ENCODE measurements at places on chromosomes 12 and 14.

DNA sequence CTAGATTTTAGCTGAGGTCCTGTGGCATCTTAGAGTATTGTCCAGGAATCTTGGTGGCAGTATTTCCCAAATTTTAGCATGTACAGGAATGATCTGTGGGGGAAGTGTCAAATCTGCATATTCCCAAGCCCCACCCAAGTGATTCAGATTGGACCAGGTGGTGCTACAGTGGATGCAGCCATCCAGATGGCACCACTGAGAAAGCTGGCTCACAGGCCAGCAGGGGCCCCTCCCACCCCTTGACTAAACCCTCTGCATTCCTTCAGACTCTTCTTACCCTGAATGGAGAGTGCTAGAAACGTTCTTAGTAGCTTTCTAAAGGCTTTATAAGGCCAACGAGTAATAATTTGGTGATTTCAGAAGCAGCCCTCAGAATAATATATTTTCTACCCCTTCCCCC lies 255.2 kb downstream of the NRXN3 start:
- DNase-seq = no peak

GRCh38 chr14:80621701-80622100 lies 319.8 kb downstream of the CEP128 start:
- DNase-seq = no peak

- no peak for DNase-seq
Observed at GRCh38 chr12:28192125-28192524, 1.9 kb downstream of the CCDC91 start.

DNA sequence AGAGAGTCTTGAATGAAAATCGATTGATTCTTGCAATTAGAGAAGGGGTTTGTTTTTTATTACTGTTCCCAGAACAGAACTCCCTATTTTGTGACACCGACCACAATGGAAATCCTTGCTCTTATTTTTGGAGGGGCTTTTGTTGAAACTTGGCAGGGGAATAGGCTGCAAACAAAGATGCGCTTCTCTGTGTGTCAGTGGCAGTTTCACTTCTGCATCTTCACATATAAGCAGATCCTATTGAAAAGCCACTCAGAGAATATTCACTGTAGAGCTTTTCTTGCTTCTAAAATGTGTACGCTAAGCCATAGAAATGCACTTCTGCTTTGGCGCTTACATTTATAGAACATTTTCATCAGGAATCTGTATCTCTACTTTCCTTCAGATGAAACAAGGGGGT lies 1822.4 kb upstream of the SEL1L start:
- DNase-seq = no peak

GRCh38 chr14:90111895-90112534 lies 50.2 kb downstream of the KCNK13 start:
- no peak for DNase-seq

- no peak for DNase-seq
Observed at GRCh38 chr14:94175011-94175745, 1.1 kb downstream of the PPP4R4 start.

DNA sequence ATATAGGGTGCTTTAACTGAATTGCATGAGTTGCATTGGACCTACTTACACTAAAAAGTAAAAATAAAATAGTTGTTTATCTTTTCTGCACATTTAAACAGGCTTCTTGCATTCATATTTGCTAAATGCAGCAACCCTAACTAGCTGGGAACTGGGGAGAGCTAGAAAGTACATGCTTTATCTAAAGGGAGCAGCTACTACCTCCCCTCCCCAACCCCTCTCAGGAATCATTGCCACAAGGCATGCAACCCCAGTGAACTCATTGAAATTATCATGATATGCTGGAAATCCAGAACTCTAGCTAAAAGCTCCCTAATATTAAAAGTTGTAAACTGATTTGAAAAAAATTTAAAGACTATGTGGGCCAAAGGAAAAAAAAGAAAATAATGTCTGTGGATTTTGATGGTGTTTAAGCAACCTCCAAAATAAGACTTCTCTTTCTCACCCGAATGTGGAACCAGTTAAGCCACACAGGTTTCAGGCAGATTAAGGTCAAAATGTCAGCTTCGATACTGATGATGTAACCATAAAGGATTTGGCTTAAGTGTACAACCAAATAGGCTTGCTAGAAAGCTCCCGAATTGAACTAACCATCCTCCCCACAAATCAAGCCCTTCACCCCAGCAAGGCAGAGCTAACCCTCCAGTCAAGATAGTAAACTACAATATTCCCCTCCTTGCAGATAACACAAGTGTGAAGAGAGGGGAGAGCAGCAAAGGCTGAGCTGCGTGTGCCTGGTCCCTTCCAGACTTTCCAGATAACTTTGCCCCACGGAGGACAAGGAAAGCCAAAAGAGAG lies 13.8 kb upstream of the POC1B start:
- no peak for DNase-seq

DNA sequence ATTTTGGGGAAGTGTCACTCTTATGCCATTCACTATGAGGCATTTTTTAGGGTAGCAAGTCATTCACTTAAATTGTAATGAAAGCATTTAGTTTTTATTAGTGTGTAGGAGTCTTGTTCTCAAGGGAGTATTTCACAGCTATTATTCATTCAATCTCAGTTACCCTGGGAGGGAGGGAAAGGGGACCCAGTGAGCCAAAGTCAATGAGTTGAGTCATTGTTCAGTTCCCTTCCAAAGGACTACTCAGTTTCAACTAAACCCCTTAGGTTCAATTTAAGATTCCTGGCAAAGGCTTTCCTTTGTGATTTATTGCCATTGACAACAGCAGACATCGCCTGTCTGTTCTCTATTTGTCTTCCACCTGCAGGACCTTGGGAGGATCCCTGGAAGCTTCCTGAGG lies 29.3 kb upstream of the RASSF8 start:
- DNase-seq = no peak

DNA sequence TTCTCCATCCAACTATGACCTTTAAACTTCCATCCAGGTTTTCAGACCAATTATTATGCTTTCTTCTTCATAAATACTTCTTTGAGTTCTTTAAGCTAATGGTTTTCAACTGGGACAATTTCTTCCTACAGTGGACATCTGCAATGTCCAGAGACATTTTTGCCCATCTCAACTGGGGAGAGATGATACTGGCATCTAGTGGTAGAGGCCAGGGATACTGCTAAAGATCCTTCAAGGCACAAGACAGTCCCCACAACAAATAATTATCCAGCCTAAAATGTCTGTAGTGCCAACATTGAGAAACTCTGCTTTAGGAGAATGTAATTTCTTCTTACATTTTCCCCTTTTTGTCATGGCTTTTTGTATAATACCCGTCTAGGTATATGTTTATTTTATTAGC lies 10.6 kb downstream of the TRHDE start:
- DNase-seq = no peak

GRCh38 chr12:122946690-122947341 lies 19.4 kb downstream of the ABCB9 start:
- DNase-seq = peak; percentile 91

Measured in stimulated activated CD4-positive, alpha-beta T cell treated with anti-CD3 and anti-CD28 coated beads, Interleukin-4, amount 100 ng/mL, for 24 hours (primary cell).